Fibroblast of skin of left quadriceps (primary cell): ENCODE measurements at places on chromosomes 2 and 18.
A peak's percentile ranks its signal among the peaks of the same experiment; 100 is the strongest.

DNA sequence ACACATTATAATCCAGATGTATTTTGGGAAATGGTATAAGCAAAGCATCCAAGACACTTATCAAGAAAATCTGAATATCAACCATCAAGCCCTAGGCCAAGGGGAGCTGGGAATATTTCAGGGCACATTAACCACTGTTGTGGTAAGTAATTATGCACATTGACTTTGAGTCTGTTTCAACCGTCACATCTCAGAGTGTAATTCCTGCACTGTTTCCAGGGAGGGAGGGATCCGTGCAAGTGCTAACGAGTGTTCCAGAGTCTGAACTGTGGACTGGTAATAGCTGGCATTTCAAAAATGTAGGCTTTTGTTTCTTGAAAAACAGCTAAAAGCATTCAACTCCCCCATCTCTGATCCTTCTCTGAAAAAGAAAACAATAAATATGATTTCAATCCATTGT lies 681.6 kb downstream of the BCL11A start:
- DNase-seq: no peak

GRCh38 chr2:85737961-85738360 lies 15.8 kb upstream of the ATOH8 start:
- no peak for DNase-seq

- no peak for DNase-seq
Measured at GRCh38 chr18:70046796-70047195, 99.1 kb upstream of the CD226 start.

- no peak for DNase-seq
Measured at GRCh38 chr2:162230761-162231160, 12.5 kb downstream of the FAP start.

GRCh38 chr18:9428862-9429661 lies 46.3 kb upstream of the RALBP1 start:
- DNase-seq: no peak

GRCh38 chr2:220194630-220195584 lies 567.5 kb downstream of the SLC4A3 start:
- peak; percentile 73 for DNase-seq

- no peak for DNase-seq
Measured at GRCh38 chr2:54768772-54769428, 45.4 kb downstream of the EML6 start.

DNA sequence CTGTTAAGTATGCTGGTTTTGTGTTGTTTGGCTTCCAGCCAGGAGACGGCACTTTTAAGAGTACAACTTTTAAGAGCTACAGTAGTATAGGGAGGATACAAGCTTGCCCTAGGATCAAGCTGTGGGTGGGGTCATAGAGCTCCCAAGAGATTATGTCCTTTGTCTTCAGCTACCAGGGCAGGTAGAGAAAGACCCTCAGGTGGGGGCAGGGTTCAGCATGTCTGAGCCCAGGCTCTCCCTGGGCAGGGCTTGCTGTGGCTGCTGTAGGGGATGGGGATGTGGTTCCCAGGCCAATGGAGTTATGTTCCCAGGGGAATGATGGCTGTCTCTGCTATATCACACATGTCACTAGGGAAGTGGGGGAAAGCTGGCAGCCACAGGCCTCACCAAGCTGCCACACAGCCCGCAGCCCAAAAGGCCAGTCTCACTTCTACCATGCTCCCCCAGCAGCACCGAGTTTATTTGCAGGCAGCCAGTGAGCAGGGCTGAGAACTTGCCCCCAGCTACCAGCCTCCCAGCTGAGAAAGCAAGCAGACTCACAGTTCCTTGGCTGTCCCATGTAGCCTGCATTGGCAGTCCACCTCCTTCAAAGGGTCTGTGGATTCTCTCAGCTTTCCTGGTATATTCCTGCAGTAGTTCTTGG lies 105.7 kb upstream of the ERBB4 start:
- DNase-seq: no peak

GRCh38 chr2:313991-314390 lies 26.1 kb upstream of the ALKAL2 start:
- DNase-seq: no peak

DNA sequence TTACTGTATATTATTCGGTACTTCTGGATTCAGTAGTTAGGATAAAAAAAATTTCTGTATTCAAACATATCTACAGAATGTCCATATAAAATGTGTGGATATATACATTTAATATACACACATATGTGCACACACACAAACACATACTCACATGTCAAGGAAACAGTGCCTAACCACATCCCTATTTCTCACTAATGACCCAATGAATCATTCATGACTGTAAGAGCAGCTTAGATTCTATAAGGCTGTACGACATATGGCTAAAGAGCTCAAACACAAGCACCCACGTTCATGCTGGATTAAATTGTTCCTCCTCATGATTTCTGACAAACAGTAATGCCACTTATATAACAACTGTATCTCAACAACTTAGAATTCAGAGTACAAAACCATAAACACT lies 457.3 kb downstream of the ADCYAP1 start:
- no peak for DNase-seq

- no peak for DNase-seq
Measured at GRCh38 chr2:109692013-109692743, 78.0 kb downstream of the SOWAHC start.

- DNase-seq: no peak
Measured at GRCh38 chr2:191692502-191693115, 14.7 kb downstream of the NABP1 start.

DNA sequence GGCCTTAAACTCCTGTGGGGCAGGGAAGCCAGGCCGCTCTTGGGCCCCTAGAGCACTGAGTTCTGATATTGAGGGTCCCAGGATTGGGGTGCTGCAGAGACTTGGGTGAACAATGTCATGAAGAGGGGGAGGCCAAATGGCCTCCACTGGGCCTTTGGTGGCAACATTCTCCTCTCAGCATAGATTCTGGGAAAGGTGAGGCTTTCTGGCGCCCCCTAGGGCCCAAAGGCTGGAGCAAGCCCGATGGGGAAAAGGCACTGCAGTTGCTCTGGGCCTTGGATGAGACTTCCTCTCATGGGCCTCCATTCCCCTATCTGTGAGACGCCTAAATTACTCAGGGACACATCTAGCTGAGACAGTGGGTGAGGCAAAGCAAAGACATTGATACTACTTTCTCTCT lies 84.8 kb downstream of the ACAA2 start:
- DNase-seq: no peak

DNA sequence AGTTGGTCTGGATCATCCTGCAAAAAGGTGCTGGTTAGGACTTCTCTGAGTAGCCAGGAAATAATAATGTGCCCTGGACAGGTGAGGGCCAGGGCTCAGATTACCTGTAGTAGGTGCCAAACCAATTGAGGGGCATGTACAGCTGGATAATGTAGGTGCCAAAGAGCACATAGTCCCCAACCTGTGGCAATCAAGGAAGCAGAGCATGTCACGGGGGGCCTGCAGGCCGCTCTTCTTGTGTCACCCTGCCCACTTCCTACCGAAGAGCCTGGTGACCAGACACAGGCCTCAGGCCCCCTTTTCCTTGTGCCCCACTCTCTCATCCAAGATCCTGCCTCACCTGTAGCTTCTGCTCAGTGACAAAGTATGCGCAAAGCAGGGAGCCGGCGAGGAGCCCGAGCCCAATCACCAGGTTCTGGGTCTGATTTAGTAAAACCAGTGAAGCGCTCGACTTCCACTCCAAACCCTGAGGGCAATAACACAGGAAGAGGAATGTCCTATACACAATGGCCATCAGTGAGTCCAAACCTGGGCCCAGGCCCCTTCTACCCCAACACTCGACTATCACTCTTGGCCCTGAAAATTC lies 5.2 kb downstream of the ABCB6 start:
- DNase-seq: no peak

DNA sequence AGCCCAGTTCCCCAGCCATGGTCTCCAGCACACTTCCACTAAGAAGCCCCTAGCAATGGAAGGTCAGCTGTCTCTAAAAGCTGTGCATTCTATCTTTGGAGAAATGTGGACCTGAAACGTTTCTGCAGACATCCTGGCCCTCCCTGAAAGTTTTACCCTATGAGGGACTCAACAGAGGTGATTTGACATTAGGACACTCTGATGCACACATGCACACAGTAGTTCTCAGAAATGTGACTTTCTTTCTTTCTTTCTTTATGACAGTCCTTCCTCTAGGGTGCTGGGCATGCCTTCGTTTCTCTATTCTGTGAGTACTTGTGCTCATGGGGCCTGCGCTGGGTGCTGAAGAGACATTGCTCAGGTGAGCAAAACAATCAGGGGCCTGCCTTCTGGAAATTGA lies 857.3 kb downstream of the RNF144A start:
- DNase-seq: no peak

DNA sequence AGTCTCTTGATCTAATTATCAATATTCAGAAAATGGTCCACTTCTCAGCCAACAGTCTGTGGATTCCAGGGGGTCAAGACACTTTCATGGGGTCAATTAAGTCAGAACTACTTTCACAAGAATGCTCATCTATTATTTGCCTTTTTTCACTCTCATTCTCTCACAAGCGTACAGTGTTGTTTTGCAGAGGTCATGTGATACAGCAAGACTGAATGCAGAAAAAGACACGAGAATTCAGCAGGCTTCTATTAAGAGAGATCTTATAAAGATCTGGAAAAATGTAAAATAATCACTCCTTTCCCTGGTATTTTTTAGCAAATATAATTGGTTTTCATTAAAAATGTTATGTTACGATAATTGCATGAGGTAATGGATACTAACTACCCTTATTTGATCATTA lies 8.7 kb downstream of the RPRD1A start:
- no peak for DNase-seq

GRCh38 chr18:35051641-35052377 lies 10.6 kb downstream of the MAPRE2 start:
- no peak for DNase-seq

DNA sequence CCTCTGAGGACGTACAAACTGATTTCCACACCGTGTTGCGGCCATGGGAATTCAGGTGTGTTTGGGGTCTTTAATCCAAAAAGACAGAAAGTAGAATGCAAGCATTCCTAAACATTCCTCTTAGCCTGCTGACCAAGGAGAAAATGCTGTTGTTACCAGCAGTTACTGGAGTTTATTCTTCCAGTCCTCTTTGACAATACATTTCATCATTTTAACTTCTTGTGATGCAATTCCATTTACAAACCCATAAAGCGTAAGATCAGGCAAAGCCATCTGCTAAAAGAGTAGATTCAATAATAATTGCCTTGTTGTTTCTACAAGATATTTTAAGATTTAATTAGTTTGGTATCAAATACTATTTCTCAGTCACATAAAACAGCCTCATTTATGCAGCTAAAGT lies 32.7 kb downstream of the SPIRE1 start:
- DNase-seq: no peak
